AG04449 (cell line): ENCODE measurements at places on chromosomes 4 and X.
A peak's percentile ranks its signal among the peaks of the same experiment; 100 is the strongest.

GRCh38 chrX:112630187-112630586 is 49.6 kb downstream of the LHFPL1 start:
- no peak for DNase-seq

- DNase-seq, result no peak
Measured at GRCh38 chrX:67787196-67787595, 243.4 kb downstream of the AR start.

- no peak for DNase-seq
Measured at GRCh38 chr4:52789774-52790173, 38.5 kb upstream of the ERVMER34-1 start.

- DNase-seq, result no peak
Measured at GRCh38 chrX:22616867-22617266, 344.2 kb downstream of the CBLL2 start.

DNA sequence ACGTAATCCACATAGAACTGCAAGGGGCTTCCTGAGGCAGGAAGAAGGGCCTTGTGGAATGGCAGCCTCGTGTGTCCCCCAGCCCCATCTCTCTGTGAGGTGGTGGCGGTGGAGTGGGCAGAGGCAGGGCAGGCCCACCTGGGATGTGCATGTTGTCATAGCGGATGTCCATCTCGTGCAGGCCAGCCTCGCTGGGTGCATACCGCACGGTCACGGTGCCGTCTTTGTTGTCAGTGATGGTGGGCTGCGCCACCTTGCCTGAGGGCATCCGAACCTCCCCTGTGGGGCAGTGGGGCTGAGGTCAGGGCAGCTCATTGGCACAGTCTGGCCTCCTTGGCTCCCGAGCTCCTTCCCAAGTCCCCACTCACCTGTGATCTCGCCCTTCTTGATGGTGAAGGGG is 20.4 kb downstream of the FLNA start:
- no peak for DNase-seq

GRCh38 chr4:113094802-113095201 is 45.3 kb downstream of the ANK2 start:
- peak; percentile 0 for DNase-seq
